ENCODE measurements at places on chromosomes 7 and 10.

- DNase-seq, result no peak
Measured at GRCh38 chr10:119189811-119190282, 11.2 kb upstream of the PRDX3 start.

DNA sequence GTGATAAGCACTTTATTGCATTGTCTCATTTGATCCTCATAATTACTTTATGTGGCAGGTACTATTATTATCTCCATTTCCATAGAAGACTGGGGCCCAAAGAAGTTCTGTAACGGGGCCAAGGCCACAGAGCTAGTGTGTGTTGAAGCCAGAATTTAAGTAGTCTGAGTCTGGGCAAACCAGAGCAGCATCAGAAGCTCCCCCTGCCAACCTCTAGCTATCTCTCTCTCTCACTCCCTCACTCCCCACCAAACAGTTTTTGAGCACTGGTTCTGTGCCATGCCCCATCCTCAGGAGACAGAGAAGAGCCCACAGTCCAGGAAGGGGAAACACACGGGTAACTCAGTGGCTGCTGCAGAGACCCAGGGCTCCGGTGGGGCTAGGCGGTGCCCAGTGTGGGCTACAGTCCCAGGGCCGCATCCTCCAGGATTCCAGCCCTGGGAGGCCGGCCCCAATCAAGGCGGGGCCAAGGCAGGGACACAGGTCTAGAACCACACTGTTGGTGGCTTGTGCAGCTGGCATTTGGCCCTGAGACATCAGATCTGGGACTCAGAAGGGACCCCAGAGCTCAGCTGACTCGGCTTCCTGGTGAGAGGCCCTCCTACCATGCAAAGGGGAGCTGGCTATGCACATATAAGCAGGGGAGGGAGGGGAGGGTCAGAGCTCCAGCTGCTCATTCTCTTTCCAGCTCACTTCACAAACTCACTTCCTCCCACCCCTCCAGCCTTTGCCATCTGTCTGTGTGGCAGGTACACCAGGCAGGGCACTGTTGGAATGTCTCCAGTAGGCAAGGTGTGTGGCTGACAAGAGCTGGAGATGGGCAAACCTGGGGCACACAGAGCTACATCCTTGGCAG lies 34.4 kb downstream of the COL13A1 start:
- no peak for DNase-seq

DNA sequence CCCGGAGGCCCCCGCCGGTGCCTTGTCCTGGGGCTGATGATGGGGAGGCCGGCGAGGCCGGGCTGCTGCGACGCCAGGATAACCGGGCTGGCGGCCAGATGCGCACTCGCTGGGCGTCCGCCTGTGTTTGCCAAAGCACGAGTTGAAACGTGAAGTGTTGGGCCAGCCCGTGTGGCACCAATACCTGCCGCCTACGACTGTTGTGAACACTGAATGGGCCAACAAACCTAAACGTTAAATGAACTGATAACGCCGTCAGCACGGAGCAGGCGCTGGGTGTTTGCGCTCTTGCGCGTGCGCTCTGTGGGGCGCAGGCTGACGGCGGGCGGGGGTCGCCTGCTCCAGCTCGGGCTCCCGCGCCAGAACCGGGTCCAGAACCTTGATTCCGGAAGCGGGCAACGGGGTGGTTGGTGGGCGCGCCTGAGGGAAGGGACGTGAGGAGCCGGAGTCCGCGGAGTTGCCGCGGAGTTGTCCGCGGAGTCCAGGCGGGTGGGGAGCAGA lies 658 bp downstream of the CYP2E1 start:
- no peak for DNase-seq

GRCh38 chr7:155194382-155195140 lies 103.1 kb upstream of the INSIG1 start:
- no peak for DNase-seq

DNA sequence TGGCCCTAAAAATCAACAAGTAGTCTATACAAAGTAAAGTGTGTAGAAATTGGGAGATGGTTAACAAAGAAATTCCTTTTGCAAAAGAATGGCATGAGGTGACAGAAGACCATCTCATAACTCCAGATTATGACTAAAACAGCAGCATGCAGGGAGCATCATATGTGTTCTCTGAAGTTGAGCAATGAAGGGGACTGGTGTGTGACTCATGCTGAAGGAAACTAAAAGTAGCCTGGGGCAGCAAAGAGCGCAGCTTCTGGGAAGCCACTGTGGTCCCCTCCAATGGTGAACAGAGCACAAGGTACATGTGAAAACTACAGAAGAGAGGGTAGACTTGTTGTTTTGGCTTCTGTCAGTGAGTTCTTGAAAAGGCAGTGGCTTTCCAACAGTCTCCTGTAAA lies 133.4 kb downstream of the MACC1 start:
- DNase-seq, result peak; percentile 0

GRCh38 chr7:150928541-150928940 lies 49.6 kb downstream of the KCNH2 start:
- DNase-seq, result no peak

DNA sequence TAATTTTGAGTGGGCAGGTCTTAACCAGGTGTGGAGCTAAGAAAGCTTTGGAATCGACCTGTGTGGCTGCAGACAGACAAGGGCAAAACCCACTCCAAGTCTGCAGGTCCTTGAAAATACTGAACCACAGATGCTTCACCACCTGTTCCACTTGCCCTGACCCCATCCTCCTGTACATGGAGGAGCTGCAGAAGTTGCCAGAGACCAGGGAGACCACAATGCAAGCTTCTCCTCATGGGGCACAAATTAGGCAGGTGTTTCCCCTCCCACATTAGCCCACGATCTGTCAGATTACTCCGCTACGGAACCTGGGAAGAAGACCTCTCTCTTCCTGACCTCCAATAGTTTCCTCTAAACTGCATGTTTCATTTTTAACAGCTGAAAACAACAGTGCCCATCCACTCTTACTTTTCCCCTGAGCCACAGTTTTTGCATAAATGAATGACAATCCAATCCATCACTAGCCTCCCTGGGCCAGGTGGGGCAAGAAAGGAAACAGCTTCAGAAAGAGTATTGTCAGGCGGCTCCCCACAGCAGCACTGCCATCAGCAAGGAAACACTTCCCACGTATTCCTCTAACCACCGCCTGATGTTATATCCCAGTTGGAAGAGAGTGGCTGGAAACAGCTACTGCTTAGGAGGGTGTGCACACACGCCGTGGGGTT lies 141.6 kb downstream of the PRKAG2 start:
- DNase-seq, result no peak

GRCh38 chr10:36675458-36675880 lies 449.9 kb upstream of the ANKRD30A start:
- no peak for DNase-seq

GRCh38 chr7:95441042-95441823 lies 6.4 kb upstream of the PON2 start:
- DNase-seq, result no peak

DNA sequence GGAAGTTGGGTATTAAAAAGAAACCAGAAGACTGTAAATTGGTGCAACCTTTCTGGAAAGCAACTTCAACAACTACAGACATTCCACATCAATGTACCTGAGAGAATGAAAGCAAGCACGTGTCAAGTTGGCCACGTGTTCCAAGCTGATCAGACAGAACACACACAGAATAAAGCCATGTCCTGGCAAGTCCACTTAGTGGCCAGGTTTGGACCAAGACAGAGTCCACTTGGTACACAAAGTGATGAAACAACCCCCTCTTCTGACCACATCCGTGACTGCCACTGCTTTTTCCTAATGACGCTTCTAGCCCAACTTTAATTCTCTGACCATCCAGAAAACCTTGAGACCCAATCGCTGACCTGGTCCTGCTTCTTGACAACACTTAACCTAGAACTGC lies 109.4 kb downstream of the ABLIM1 start:
- no peak for DNase-seq

DNA sequence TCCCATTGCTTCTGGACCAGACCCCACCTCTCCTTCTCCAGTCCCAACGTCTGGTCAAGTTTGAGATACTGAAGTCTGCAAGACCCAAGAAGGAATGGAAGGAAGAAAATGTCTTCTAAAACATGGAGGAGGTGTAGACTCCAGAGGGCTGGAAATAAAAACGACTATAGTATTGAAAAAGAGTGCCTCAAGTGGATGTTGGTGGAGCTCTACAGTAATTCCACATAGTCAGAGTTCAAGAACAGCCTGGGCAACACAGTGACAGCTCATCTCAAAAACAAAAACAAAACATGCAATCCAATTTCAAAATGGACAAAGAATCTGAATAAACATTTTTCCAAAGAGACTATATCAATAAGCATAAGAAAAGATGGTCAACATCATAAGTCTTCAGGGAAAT lies 2.3 kb upstream of the PCGF6 start:
- DNase-seq, result peak; percentile 83

GRCh38 chr7:39069896-39070881 lies 92.5 kb downstream of the POU6F2 start:
- peak; percentile 90 for DNase-seq

- DNase-seq, result peak; percentile 60
Measured at GRCh38 chr7:41002741-41003610, 699.9 kb downstream of the INHBA start.

- no peak for DNase-seq
Measured at GRCh38 chr7:50393547-50394252, 56.5 kb downstream of the FIGNL1 start.

GRCh38 chr7:137895301-137896221 lies 48.8 kb upstream of the DGKI start:
- DNase-seq, result no peak

- no peak for DNase-seq
Measured at GRCh38 chr10:123842692-123843385, 48.8 kb downstream of the CPXM2 start.

- no peak for DNase-seq
Measured at GRCh38 chr10:58318346-58318745, 16.5 kb upstream of the UBE2D1 start.

- no peak for DNase-seq
Measured at GRCh38 chr10:124296121-124296812, 122.5 kb downstream of the OAT start.

- DNase-seq, result no peak
Measured at GRCh38 chr7:135708041-135708440, 19.9 kb downstream of the SLC13A4 start.

- no peak for DNase-seq
Measured at GRCh38 chr7:85765698-85766298, 578.9 kb upstream of the SEMA3D start.
